ENCODE measurements at places on chromosomes 13 and 19.
A peak's percentile ranks its signal among the peaks of the same experiment; 100 is the strongest.

GRCh38 chr13:30616927-30617314 lies 799 bp upstream of the USPL1 start:
- peak; percentile 92 for DNase-seq

DNA sequence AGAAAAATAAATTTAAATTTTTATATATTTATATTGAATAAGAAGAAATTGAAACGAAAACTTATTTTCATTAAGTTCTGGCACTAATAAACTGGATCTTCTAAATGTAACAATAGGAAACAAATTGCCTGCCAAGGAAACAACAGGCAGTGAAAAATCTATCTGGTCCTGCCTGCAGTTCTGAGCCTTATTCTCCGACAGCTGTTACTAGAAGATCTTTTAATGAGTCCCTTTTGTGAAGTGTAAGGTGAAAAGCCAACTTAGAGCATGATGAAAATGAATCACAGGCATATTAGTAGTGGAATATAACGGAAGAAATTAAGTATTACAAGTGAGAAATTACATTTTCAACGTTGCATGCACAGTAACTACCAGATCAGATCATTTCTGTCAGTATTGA lies 1002.7 kb upstream of the PCDH20 start:
- no peak for DNase-seq

DNA sequence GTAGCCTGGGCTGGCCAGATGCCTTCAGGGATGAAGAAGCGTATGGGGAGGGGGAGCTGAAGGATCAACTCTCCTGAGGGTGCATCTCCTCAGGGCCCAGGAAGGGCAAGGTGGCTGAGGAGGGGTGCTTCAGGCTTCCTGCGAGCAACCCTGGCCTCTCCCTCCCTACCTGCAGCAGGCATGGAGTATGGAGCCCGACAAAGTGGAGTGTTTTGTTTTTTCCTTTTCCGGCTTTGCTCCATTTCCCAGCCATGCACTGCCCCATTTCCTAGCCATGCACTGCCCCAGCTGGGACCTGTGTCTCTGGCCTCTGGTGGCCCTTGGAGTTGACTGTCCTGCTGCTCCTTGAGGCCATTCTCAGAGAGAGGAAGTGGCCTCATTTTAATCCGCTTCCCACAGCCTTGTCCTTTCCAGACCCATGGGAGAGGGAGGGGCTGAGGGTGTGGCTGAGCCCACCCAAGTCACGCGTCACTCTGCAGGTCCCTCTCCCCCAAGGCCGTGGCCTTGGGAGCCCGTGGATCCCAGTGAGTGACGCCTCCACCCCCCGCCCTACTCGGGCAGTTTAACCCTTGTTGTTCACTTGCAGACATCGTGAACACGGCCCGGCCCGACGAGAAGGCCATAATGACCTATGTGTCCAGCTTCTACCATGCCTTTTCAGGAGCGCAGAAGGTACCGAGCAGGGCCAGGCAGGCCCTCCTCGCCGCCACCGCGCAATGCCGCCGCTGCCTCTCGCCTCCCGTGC lies 34.4 kb downstream of the CAPN12 start:
- no peak for DNase-seq

GRCh38 chr13:98222081-98222554 lies 45.0 kb upstream of the RNF113B start:
- DNase-seq: peak; percentile 66

- DNase-seq: peak; percentile 97
Observed at GRCh38 chr19:16197622-16198369, at the start of gene AP1M1. AP1M1 (plus strand) TSS chr19:16197911; CDS start chr19:16198027, 116 bp downstream.

- no peak for DNase-seq
Observed at GRCh38 chr19:47821460-47822020, at the start of gene CRX. CRX (plus strand) TSS chr19:47821937; CDS start chr19:47834444, 12,507 bp downstream.

GRCh38 chr13:73138276-73138637 lies 79.5 kb downstream of the KLF5 start:
- peak; percentile 38 for DNase-seq

All from fibroblast of skin of back (primary cell).